ENCODE measurements at places on chromosomes 5 and 9. TPM values are rescaled to one million over a fixed set of nuclear protein-coding genes. Genes with fewer than 3 reads are reported as not detected.
A peak's percentile ranks its signal among the peaks of the same experiment; 100 is the strongest.

The DNAH5 gene
- 0.50 TPM for total RNA-seq

The LOX gene
- 2.2 TPM for total RNA-seq

The CD74 gene
- 48.6 TPM for total RNA-seq

The ARSI gene
- total RNA-seq = 4.5 TPM

The GGTA1 gene
- not detected for total RNA-seq

The ORM2 gene
- total RNA-seq = 0.90 TPM

The NR4A3 gene
- total RNA-seq = 0.23 TPM

The ATP6V0E1 gene
- 109 TPM for total RNA-seq

The SLC9A3 gene
- 0.95 TPM for total RNA-seq

The RCL1 gene
- 29.7 TPM for total RNA-seq

The PPP3R2 gene
- total RNA-seq = not detected

DNA sequence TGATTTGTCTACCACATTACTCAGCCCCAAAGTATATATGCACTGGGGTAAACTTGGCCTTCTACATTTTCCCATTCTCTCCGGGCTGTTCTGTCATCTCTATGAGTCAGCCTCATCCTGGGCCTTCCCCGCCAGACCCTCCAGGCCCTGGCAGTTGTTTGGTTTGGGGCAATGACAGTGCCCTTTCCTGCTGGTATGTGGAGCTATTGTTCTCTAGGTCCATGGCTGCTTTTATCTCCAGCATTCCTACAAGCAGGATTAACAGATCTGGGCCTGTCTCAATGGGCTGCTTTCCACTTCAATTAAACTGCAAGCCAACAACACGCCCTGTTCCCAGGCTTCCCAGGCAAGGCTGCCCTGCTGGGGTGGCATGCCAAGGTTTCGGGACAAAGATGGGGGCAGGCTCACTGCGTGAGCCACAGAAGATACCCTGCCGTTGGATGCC is 136.4 kb downstream of the SLIT3 start:
- DNase-seq = peak; percentile 33

- no peak for DNase-seq
Observed at GRCh38 chr5:150558088-150558621, 50.2 kb downstream of the NDST1 start.

GRCh38 chr9:127549751-127550150 is 62.3 kb upstream of the STXBP1 start:
- DNase-seq = no peak

DNA sequence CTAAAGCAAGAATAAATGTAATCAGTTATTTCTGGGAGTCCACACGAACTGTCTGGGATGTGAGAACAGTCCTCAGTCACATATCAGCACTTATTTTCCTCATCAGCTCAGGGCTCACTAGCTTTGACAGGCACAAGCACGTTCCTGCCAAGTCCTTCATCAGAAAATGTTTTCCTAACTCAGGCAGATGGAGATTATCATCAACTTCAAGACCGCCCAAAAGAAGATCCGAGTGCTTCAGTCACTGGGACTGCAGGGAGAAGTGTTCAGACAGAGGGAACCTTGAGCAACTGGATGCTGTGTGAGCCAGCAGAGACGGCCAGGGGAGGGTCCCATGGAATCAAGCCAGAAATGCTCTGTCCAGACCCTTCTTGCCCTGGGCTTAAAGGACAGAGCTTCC is 189.4 kb downstream of the NXNL2 start:
- DNase-seq = no peak

DNA sequence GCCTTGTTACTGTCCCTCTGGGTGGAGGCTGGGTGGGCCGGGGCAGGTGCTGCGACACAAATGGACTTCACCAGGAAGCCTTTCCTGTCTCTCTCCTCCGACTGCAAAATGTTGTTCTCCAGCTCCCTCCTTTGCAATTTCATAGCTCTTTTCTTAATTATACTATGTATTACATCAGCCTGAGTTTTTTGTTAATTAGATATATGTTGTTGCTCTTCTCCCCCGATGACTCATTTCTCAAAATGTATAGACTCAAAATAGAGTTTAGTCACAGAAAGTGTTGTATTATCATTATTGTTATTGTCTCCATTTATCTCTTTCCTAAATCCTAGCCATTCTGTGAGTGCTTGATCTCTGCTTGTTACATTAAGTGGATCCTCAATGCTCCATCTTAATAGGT is 122.4 kb upstream of the OSMR start:
- DNase-seq = no peak

DNA sequence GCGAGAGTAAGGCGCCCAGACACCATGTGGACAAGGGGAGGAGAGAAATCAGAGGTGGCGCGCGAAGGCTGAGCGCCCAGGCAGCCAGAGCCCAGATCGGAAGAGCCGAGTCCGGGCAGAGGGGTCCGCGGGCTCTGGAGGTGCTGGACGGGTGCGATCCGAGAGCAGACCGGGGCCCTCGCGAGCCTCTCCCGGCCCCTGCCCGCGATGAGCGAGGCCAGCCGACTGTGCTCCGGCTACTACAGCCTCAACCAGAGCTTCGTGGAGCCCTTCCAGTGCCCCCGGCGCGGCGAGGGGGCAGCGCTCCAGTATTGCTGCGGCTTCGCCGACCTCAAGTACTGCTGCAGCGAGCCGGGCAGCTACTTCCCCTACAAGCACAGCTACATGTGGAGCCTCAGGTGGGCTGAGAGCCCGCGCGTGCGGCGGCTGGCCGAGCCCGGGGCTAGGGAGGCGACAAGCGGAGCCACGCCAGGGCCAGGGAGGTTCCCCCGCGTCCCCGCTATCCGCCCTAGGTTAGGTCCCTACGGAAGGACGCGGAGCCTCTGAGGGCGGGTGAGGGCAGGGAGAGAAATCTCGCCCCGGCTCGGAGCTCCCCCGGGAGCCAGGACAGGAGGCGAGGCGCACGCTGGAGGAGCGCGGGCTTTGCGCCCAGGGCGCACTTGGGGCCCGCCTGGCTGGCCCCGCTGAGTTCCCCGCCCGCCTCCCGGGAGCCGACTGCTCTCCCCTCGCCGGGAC is at the start of gene SHISAL2B:
SHISAL2B (plus strand) TSS at position 87 of the 735 bp plus-strand sequence; CDS start at position 208, 121 bp downstream.
- peak; percentile 87 for DNase-seq

GRCh38 chr5:8136271-8136670 is 267.3 kb downstream of the MTRR start:
- DNase-seq = no peak

DNA sequence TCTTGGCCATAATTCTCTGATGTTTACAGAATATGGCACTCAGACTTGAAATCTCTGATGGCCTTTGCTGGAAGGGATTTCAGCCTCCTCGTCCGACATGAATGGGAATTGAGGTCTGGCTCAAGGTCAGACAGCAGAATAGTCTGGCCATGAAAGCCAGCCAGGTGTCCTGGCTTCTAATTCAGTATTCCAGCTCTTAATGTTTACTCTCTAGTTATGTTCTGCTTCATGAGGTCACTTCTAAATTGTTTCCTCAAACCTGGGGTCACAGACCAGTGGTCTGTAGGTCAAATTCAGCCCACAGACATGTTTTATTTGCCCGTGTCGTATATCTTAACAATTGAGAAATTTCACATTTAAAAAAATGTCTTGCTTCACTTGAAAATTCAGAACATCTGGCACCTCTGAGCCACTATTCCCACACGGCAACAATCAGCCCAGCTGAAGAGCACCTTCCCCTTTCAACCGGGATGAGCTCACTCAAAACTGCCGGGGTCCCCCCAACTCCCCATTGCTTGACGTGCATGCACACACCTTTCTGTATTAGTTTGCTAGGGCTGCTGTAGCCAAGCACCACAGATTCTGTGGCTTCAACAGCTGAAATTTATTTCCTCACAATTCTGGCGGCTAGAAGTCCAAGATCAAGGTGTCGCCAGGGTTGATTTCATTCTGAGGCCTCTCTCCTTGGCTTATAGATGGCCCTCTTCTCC is 243.5 kb downstream of the ENC1 start:
- DNase-seq = no peak

DNA sequence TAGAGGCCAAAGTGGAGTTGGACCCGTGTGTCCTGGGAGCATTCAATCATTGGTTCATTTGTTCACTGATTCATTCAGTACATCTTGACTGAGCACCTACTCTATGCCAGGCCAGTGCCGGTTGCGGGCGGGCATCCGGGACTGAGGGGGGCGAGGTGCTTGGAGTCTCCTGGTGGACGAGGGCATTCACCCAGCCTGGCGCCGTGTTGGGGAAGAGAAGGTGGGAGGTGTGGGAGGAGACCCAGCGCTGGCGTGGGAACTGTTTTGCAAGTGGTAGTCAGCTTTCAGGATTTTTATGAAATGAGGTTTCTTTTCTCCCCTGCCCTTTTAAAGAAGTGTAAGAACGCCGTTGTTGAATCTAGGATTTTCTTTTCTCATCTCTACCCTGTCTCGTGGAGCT is 37.2 kb downstream of the NCS1 start:
- no peak for DNase-seq

DNA sequence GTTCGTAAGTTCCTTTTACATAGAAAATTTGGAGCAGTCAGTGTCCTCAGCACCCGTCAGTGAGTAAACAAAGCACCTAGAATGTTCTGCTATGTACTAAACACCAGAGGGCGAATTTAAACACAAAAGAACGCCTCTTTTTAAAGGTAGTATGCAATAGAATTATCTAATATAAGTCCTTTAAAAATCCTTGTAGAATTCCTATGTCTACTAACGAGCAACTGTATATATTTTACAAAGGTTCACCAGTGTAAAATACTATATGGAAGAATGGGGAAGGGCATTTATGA is 499 bp upstream of the TMEM232 start:
- DNase-seq = no peak

DNA sequence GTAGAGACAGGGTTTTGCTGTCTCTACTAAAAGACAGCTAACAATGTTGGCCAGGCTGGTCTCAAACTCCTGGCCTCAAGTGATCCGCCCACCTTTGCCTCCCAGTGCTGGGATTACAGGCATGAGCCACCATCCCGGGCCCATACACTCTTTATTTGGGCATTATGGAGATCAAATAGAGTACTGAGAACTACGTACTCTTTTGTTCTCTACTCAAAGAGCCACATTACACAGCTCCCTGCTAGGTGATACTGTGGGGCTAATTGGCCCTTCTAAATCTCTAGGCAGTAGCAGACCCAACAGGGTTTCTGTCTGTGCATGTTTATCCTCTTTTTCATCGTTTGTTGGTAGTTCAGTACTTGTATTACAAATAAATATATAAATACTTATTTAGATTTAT is 16.1 kb downstream of the CKMT2 start:
- DNase-seq = no peak

GRCh38 chr9:129697656-129698253 is 32.3 kb downstream of the PRRX2 start:
- DNase-seq = no peak

- DNase-seq = no peak
Observed at GRCh38 chr5:95445995-95446394, 54.8 kb downstream of the FAM81B start.

DNA sequence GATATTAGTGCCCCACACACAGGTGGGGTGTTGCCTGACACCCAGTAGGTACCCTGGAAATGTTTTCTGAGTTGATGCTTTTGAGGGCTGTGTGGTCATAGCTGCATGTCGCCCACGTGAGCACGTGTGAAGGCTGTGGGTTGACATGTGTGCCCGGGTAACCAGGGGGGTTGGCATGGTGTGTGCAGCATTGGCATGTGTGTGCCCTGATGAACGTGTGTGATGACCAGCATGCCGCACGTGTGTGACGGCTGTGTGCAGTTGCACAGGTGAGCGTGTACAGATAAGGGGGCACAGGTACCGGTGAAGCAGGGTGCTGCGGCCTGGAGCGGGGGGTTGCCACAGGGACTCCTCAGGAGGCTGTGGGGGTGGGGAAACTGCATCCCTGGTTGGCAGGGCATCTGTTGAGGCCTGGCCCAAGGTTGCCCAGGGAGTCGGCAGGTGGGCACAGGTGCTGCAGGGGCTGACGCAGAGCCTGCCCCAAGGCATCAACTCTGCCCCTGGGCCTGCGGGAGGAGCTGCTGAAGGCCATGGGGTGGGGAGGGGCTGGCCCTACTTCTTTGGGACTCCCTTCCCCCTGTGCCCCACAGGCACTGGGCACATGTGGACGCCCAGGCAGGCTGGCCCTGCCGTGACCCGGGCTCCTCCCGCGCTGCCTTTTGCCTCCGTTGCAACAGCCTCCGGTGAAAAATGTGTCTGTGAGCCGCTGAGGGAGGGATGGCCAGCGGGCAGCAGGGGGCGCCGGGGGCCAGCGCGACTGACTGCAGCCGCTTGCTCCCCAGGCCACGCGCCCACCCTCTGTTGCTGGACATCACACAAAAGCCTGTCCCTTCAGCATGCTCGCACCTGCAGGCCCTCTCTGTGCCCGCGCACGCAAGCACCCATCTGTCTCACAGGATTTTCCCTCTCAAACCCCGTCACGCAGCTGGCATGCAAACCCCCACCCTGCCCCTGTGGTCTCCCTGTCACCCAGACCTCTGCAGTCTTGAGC is 2.2 kb downstream of the UNC5A start:
- DNase-seq = no peak

- DNase-seq = no peak
Observed at GRCh38 chr5:143023411-143024096, 253.4 kb downstream of the ARHGAP26 start.

DNA sequence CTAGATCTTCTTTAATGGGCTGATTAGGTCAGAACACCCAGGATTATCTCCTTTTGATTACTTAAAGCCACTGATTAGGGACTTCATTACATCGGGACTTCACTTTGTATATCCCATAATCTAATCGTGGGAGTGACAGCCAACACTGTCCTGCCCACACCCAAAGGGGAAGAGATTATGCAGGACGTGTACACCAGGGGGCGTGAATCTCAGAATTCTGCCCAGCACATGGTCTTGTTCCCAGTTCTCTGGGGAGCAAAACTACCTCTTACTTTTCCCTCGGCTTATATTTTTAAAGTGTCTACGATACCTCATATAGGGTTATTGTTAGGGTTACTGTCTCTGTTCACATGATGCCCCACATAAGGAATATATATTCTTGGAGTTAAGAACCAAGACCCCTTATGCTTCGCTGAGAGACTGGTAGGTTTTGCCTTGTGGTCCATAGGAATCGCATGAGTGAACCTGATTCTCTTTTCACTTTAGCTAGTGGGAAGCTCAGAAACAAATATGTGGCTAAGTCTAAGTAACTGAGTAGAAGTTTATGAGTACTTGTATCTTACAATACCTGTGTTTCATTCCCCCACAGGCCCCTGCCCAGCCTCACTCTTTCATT is 192.7 kb downstream of the GNA14 start:
- DNase-seq = peak; percentile 71

GRCh38 chr5:44875661-44876605 is 67.2 kb downstream of the MRPS30 start:
- no peak for DNase-seq

DNA sequence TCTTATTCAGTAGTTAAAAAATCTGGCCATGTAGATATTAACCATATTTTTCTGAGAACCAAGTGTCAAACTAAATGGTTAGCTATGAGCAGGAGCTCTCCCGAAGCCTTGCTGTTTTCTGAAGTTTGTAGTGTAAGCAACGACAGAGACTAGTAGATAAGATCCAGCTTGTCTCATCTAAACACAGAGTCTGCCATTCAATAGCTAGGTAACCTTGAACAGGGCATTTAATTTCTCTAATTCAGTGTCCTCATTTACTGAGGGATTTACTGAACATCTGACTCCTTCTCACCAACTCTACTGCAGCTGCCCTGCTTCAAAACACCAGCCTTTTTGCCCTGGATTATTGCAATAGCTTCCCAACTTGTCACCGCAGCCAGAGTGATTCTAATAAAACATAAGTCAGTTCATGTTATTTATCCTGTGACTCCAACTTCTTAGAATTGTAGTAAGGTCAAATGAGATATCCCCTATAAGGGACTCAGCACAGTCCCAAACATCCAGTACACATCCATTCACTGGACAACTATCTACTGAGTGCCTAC is 337.0 kb downstream of the PLK2 start:
- DNase-seq = no peak

GRCh38 chr9:31347082-31347617 is 1037.3 kb upstream of the ACO1 start:
- no peak for DNase-seq

- no peak for DNase-seq
Observed at GRCh38 chr9:128615571-128615970, 41.1 kb downstream of the DYNC2I2 start.

GRCh38 chr5:85334-85995 is 6.5 kb upstream of the PLEKHG4B start:
- no peak for DNase-seq

Measured in H1 (cell line).